AG04449 (cell line): ENCODE measurements at places on chromosomes 6 and 20.

DNA sequence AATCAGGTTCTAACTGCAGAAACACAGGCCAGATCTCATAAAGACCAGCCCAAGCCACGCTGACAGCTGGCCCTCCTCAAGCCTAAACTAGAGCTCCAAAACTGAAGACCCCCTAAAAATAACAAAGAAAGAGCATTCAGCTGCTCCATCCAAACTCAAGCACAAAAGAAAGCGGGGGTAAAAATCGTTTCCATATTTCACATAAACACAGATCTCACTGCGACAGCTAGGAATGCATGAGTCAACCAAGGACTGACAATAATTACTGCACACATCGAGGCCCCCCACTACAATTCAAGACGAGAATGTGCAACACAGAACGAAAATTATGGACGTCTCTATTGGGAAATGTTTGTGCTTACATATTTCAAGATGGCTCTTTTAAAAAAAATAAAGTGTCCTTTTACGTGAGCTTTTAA is 31.1 kb downstream of the CNKSR3 start:
- no peak for DNase-seq

- DNase-seq, result no peak
Measured at GRCh38 chr6:166512567-166512966, 73.9 kb downstream of the RAMACL start.

DNA sequence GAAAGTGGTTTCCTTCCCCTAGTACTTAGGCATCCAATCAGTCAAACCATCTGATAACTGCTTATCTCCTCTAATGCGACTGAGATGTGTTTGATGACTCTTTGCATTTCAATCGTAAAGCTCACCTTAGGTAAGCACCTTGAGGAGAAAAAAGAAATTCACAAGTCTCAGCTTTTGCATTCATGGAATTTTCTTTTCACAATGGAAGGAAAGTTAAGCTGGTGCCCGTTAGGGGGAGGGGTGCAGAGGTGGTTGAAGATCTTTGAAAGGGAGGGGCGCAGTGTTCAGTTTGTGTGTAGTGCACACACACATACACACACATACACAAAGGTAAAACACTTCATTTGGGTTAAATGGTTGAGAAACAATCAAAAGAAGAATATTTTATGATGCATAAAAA is 87.1 kb upstream of the SALL4 start:
- no peak for DNase-seq

GRCh38 chr6:170188571-170189001 is 102.3 kb downstream of the DLL1 start:
- DNase-seq, result no peak
